Activated CD8-positive, alpha-beta memory T cell treated with anti-CD3 and anti-CD28 coated beads, Interleukin-2, amount 50 U/mL, for 48 hours (primary cell): ENCODE measurements at places on chromosomes 5 and 9.

DNA sequence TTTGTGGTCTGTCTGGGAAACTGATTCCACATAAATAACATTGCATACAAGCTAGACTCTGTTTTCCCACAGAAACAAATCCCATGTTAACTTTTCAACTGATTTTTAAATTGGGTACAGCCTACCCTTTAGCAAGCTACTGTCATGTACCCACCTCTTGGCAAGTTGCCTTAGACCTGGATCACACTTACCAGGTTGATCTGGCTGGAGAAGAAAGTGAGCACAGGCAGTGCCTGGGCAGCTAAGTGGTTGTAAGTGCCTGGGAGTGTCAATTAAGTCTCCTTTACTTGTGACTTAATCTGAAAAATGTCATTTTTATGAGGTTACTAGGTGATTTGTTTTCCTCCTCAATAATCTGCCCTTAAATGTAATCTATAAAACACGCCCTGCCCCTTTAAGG lies 336.4 kb downstream of the ARL15 start:
- DNase-seq = no peak

- no peak for DNase-seq
These were observed 520.0 kb downstream of the SPOCK1 start for GRCh38 chr5:136979131-136979530.

- no peak for DNase-seq
These were observed 36.6 kb upstream of the CCL21 start for GRCh38 chr9:34746526-34746925.

DNA sequence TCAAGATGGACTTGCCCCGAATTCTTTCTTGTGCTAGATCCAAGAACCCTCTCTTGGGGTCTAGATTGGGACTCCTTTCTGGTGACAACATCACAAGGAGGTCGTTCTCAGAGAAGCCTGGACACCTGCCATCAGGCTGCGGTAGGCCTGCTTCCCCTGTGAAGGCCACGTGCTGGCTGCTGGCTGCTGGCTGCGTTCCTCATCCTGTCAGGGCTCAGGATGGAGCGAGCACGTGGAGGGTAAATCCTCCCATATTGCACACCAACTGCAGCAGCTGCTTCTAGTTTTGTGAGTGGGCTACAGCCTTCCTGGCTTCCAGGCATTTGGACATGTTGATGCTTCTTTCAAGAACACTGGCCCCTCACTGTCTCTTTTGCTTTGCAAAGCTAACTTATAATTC lies 95.6 kb downstream of the HSPA4 start:
- DNase-seq = no peak

DNA sequence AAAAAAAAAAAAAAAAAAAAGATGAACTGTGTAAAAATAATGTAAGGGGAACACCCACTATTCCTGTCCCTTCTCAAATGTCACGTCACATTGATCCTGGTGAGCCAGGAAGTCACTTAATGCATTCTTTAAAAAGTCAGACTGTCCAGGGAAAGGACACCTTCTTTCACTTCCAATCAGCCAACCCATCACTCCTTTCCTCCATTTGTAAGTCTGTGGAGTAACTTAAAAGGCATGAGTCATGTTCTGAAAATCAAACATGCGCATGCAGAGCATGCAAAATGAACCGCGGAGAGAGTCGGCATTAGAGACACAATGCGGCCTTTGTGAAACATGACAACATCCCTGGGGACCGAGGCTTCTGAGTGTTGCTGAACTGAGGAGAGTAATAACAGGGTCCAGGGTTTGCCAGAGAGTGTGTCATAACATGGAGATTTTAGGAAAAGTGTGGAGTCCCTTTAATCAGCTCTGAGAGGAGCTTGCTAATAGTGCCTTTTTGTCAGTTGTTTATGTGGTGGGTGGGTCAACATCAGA lies 77.6 kb upstream of the SEMA6A start:
- DNase-seq = no peak

GRCh38 chr5:145222622-145223021 lies 612.5 kb downstream of the PRELID2 start:
- DNase-seq = no peak

DNA sequence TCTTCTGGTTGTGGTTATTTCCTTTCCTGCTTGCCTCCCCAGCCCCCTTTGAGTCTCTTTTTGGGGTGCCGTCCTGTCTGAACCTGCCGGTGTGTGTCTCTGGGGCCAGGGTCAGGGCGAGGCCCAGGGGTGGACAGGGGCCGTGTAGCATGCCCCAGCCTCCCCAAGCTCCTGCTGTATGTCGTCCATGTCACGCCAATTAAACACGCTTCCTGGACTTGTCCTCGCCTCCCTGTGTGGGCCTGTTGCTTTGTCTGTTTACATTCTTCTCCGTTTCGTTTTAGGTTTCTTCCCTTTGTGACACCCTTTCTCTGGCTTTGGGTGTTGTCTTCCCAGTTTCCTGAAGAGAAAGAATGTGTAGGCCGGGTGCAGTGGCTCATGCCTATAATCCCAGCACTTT lies 28.5 kb upstream of the HMCN2 start:
- no peak for DNase-seq

DNA sequence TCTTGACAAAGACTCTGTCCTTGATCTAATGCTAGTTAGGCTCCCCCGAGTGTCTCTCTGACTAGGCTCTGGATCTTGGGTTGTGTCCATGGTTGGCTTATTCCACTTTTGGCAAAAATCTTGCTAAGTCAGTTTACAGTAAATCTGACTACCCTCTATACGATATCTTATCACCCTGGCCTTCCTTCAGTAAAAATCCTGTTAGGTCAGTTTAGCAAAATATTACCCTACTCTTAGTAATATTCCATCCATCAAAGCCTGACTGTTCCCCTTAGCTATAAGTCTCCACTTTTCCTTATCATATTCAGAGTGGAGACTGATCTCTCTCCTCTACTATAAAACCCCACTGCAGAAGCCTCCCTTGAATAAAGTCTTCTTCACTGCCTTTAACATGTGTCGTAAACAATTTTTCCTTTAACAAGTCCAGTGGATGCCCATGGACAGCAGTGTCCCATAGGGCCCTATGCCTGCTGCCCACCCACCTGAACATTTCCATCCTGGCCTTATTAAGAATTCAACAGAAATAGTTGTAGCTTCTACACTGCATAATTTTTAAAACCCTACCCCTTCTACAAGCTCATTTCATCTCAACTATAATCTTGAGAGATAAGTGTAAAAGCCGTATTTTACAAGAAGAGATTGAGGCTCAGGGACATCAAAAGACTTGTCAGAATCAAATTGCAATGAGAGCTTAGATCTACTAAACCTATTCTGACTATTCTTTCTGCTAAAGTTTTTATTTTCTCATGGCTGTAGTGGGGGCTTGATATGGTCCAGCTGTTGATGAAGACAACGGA lies 22.3 kb downstream of the MINAR2 start:
- DNase-seq = no peak

GRCh38 chr9:81621118-81621517 lies 68.2 kb downstream of the TLE1 start:
- no peak for DNase-seq

GRCh38 chr5:102628441-102629175 lies 126.5 kb upstream of the PAM start:
- no peak for DNase-seq

DNA sequence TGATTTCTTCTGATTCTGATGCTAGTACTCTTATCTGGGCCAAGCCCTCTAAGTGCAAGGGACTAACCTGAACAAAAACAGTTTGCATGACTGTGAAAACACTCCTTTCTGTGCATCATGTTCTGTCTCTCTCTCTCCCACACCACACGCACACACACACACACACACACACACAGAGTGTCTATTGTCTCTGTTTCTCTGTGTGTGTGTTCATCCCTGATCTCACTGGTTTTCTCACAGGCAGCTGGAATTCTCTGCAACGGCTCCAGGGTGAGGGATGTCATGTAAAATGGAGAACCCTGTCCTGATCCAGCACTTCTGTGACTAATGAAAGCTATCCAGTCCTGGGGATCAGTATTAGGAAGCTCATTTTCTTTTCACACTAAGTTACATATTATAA lies 453.1 kb upstream of the RGMB start:
- DNase-seq = no peak

DNA sequence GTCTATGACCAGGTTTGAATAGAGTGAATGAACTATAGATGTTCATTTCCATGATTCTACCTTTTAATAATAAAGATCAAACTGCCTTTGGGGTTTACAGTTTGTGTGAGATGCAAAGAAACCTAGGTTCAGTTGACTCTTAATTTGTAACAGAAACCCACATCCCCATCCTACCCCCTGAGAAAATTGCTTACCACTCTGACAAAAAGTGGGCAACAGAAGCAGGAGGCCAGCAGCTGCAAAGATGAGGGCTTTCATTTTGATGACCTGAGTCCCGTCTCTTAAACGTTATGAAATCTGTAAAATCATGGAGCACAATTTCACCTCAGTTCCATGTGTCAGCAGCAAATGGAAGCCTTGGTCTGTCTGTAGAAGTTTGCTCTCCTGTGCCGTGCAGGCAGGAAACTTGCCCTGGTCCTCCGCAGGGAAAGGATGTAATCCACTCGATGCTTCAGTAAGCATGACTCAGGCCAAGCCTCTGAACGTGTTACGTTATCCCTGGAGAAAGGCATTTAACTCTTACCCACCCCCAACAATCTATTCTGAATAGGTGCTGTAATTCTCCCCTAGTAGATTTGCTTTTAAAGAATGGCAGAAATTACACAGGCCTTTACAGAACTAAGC lies at the start of gene F2RL2:
F2RL2 (minus strand) TSS at position 431 of the 624 bp plus-strand sequence; CDS start at position 258, 173 bp downstream.
- DNase-seq = no peak

- DNase-seq = no peak
These were observed 82.7 kb upstream of the CTSL start for GRCh38 chr9:87643107-87643650.

DNA sequence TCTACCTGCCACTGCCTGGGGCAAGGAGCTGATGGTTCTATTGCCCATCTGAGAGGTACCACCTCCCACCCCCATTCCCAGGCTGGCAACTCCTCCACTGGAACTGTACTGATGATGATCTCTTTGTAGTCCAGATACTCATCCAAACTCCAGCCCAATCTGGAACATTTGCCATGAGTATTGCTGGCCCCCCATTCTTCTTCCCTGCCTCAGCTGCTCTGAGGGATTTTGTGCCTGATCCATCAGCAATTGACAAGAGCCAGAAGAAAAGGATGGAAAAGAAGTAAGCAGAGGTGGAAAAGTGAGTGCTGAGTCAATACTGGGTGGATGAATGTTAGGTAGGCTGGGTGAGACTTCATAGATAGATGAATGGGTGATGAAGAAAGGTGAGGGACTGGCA lies 101.2 kb downstream of the NMUR2 start:
- DNase-seq = no peak

GRCh38 chr5:160978944-160979343 lies 126.9 kb upstream of the ATP10B start:
- DNase-seq = no peak

- DNase-seq = no peak
These were observed 362.7 kb upstream of the SLC30A5 start for GRCh38 chr5:68730979-68731654.

DNA sequence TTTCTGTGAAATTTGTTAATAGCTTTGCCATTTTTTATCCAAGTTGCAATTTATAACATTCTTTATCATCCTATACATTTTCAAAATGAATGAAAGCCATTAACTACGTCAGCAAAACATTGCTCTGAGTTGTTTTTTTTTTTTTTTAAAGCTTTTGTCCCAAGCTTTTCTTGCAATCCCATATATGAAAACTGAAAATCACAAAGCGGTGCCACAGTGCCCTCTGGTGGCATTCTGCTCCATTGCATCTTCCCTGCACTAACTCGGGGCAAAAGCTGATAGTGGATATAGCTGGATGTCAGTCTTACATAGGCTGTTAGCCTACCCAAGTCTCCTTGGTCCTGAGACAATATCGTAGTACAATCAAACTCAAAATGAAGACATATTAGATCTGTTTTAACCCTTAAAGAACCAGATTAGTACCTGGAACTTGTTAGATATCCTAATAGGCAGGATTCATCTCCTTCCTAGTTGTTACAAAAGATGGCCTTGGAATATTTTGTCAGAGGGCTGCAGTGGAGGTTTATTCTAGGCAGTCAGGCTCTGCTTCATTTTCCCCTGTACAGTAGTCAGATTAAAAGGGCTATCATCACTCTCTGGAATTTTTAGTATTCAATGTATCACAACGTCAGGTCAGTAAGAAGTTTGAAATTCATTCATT lies 669.9 kb downstream of the PTPRD start:
- peak; percentile 76 for DNase-seq

DNA sequence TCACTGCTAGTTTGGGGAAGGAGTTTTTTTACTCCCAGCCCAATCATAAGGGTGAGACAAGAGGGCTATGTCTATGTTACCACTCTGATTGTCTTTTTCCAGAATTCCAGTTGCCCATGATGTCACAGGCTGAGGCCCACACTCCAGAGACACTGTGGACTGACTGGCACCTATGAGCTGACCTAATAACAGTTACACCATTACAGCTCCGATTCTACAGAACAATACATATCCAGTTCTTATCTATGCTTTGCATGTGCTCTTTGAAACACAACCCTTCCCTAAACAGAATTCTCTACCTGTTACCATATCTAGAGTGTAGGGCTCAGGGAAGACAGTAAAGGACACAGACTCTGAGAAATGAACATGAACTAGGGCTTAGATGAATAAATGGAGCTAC lies 45.7 kb upstream of the ALDOB start:
- DNase-seq = no peak

GRCh38 chr5:122863240-122863639 lies 17.8 kb downstream of the SNX24 start:
- no peak for DNase-seq

DNA sequence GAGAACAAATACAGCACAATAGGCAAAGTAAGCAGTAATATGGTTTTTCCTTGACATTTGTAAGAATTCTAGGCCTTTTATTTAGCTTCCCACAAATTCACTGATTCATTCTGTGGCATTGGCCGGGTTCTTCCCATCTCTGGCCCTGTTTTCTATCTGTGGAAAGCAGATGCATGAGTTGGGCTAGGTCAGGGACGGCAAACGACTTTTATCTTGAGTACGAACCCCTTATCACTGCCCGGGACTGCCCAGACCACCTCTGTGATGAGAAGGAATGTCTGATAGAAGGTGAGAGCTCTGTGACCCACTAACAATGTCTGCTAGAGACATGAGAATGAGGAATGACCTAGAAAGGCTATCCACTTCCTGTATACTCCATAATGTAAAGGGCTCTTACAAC lies 35.4 kb upstream of the ADAM19 start:
- no peak for DNase-seq

DNA sequence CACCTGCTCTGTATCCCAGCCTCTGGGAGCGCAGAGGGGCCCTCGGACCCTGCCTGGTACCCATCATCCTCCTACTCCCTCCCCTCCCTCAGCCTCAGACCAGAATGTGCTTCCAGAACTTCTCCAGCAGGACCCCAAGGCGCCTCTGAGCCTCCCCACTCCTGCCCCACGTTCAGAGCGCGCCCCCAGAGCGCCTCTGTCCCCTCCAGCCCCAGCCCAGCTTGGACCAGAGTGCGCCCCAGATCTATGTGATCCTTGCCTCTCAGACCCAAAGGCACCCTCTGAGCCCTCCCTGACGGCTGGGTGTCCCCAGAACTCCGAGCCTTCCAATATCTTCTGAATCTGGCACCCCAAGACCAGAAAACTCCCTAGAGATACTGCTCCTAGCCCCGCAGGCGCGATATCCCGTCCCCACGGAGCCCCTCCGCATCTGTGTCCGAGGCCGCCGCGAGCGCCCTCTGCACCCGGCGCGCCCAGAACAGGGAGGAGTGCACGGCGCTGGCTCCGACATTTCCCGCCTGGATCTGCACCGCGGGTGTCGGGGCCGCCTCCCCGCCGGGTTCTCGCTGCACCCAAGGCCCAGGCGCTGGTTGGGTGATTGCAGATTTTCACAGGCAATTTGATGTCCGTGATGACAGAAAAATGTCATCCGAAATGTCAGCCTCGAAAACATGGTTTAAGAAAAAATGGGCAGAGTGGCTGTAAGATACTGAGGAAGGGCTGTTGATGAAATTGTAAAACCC lies 522 bp downstream of the BHMT start:
- no peak for DNase-seq

- DNase-seq = no peak
These were observed 171.1 kb upstream of the TLX3 start for GRCh38 chr5:171137768-171138525.
